ENCODE measurements at places on chromosomes 2 and 18.

DNA sequence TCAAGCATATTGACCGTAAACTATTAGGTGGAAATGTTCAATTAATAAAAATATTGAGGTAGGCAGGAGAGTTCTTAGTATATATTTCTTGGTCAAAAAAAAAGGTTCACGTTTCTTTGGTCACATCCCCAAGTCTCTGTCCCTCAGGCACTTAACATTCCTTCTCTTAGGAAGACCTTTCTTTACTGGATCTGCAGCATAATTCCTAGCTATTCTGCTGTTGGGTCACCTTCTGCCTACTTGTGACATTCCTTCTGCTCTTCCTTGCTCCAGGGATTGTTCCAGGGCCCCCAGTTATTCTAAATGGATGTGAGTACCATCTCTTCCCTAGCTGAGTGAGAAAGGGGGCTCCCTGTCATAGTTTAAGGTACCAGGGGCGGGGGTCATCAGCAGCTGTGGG, 4.2 kb downstream of the UGP2 start:
- DNase-seq = no peak

DNA sequence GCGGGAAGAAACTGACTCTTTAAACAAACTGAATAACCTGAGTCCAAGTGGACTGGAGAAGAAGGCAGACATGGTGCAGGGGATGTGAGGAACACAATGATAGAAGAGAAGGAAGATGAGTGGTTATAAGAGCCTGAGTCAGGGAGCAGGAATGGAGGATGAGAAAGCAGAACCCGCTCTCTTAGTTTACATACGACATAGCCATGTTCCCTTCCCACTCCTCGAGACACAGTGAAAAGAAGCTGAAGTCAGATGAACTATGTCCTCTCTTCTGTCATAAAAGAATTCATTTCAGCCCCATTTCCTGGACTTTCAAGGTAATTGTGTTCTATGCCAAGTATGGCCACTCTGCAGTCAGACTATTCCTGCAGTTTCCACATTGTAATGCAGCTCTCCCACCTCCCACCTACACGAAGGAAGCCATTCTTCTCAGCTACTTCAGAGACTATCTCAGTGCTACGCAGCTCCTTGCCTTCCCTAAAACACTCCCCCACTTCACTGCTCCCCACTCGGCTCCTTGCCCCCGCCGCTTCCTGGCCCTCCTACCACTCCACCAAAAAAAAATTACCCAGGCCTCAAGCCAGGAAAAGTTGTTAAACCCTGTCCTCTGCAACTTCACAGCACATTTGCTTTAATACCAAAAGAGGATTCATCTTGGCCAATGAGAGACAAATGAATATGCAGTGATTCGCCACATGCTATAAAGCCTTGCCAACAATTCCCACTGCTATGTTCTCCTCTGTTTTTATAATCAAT, 323.4 kb upstream of the EPHA4 start:
- no peak for DNase-seq

GRCh38 chr2:237435844-237436587, 22.1 kb upstream of the COL6A3 start:
- no peak for DNase-seq

GRCh38 chr2:85911814-85912692, 23.3 kb upstream of the ST3GAL5 start:
- no peak for DNase-seq

- DNase-seq = no peak
Measured at GRCh38 chr2:193463011-193463410, 1268.3 kb upstream of the TMEFF2 start.

DNA sequence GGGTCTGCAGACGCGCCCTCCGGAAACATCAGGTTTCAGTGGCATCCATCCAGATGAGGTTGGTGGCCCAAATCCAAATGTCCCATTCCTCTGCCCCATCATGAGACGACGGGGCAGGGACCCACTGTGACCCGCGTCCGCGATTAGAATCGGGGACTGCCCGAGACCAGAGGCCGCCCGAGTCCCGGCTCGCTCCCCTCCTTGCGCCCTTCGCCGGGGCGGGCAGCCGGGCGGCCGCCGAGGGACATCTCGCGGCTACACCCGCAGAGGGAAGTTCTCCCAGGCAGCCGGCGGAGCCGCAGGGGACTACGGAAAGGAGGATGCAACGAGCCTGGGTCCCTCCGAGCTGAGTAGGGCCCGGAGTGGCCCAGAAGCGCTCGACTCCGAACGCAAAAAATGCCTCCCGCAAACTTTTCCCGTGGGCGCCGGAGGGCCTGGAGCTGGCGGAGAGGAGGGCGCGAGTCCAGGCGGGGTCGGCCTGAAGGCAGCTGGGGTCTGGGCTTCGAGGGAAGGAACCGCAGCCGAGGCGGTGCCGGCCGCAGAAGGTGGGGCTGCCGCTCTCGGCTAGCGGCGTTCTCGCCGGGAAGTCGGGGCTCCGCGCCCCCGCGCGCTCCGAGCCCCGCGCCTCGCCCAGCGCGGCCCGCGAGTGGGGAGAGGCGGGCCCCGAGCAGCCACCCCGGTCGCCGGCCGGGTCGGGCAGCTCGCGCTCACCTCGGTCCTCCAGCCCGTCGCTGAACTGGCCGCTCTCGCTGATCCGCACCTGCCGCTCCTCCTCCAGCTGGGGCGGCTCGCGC, 580 bp downstream of the TMEM163 start:
- DNase-seq = no peak

Measured in iPS DF 6.9 (cell line).